ENCODE measurements at places on chromosomes 13 and 19. TPM values are rescaled to one million over a fixed set of nuclear protein-coding genes. Genes with fewer than 3 reads are reported as not detected.

Gene KIR2DL3
- not detected for total RNA-seq

Gene PROZ
- not detected for total RNA-seq

- DNase-seq: no peak
Observed at GRCh38 chr19:18253716-18254115, 20.5 kb downstream of the IQCN start.

DNA sequence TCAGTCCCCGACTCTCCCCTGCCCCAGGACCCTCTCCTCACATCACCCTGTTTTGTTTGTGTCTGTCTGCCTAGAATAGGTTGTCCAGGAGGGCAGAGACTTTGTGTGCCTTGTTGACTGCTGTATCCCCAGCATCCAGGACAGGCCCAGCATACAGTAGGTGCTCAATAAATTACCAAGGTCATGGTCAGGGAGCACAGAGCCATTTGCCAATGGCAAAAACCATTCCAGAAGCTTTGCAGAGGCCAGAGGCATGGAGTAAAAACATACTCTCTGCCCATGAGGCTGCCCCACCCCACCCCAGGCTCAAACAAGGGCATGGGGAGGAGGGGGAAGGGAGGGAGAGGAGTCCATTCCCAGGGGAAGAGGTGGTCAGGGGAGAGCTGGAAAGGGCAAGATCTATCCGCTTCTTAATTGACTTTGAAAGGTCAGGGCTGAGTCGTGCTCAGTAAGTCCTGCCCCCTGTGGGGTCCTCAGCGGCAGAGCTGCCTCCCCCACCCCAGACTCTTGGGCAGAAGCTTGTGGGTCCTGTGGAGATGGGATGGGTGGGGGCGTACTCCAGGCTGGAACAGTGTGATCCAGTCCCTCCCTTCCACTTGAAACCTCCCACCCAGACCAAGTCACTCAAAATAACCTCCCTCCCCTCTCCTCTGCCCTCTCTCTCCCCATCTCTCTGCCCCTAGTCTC is 4.4 kb downstream of the GPR4 start:
- DNase-seq: no peak

- no peak for DNase-seq
Observed at GRCh38 chr13:40585911-40586471, 80.5 kb downstream of the FOXO1 start.
